ENCODE measurements at places on chromosomes 4 and X. TPM values are rescaled to one million over a fixed set of nuclear protein-coding genes. Genes with fewer than 3 reads are reported as not detected.

DNA sequence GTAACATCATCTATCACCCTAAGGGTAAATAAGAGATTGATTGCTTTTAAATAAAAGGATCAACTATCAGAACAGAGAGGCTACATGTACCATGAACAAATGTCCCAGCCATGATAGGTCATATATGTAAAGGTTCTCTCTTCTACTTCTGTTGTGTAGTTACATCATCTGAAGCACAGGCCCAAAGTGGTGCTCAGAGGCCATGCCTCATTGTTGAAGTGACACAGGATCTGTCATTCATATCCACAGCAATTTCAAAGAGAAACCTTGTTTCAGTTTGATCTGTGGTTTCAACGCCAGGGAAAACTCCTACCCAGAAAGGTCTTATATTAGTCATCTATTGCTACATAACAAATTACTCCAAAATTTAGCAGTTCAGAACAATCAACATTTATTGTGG, 269.2 kb upstream of the MAOA start:
- no peak for DNase-seq

- no peak for DNase-seq
Observed at GRCh38 chr4:162644346-162644745, 480.5 kb upstream of the FSTL5 start.

GRCh38 chr4:79317711-79318110, 8.2 kb downstream of the NAA11 start:
- DNase-seq = no peak

DNA sequence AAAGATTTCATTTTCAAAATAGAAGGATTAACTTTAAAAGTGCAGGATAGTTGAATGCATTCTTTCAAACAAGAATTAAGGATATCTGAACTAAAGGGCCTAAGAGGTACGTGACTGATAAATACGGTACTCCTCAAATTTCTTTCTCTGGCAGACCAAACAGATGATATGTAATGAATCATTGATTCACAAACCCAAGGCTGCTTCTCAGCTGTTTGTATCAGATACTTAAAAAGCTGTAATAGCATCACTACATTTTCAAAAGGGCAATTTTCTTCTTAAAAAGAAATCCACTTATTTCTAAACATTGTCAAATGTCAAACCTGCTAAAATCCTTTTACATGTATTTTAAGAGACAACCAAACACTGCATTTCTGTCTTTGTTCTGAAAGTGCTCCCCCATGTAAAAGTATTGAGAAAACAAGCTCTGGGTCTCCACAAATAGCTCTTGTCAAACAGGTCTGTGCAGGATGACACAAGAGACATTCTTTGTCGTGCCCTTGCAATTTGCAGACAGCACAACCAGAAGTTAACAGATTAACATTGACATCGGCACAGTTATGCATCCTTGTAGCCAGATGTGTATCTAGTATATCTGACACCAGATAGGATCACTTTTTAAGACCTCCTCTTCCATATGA, 82.0 kb downstream of the MANBA start:
- no peak for DNase-seq

GRCh38 chr4:7151668-7152227, 40.6 kb upstream of the SORCS2 start:
- no peak for DNase-seq

Gene NEIL3
- total RNA-seq = 0.40 TPM

Gene PAGE4
- not detected for total RNA-seq

Measured in heart right ventricle (tissue), 16 donors.